Activated CD4-positive, alpha-beta T cell treated with anti-CD3 and anti-CD28 coated beads for 36 hours (primary cell): ENCODE measurements at places on chromosomes 7 and 10. TPM values are rescaled to one million over a fixed set of nuclear protein-coding genes. Genes with fewer than 3 reads are reported as not detected.

DNA sequence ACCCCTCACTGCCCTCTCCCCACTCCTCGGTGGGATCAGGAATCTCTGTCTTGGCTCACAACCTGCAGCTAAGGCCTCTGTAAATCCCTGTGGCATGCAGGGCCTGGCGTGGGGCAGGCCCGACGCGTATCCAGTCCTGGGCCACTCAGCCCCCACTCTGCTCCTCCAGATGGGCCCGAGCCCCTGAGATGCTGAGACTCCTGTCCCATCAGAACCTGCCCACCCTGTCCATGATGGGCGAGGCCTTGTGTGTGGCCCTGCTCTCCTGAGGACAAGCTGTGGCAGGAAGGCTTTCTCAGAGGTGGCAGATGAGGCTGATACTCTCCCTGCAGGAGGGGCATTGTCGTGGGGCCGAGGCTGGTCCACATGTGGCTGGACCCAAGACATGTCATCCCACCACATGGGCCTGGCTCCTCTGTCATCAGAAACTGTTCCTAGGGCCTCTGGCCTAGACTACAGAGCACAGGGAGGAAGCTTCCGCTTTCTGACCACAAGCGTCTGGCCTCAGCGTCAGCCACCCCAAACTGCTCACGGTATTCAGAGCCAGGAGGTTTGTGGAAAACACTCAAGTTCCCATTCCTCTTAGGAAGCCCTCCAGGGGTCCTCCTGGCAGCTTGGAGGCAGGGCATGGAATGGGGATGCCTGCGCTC lies 6.0 kb downstream of the ALOX5 start:
- DNase-seq, result no peak
- H3K27ac ChIP-seq, result no peak overlapping the region
- peaks cover 9% of the 10 kb centered on the region for H3K27me3 ChIP-seq

EBLN1 gene
- total RNA-seq, result not detected

DNA sequence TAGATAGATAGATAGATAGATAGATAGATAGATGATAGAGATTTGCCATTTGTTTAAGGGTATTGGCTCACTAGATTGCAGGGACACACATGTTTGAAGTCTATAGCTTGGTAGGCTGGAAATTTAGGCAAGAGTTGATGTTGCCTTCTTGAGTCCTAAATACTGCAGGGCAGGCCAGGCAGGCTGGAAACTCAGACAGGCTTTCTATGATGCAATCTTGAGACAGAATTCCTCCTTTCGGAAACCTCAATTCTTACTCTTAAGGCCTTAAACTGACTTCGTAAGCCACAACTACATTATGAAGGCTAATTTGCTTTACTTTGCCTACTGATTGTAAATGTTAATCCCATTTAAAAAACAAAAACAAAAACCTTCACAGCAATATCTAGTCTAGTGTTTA lies 322.9 kb upstream of the AKR1E2 start:
- no peak overlapping the region for H3K4me3 ChIP-seq
- no peaks in the 10 kb centered on the region for H3K4me1 ChIP-seq
- no peaks in the 10 kb centered on the region for H3K36me3 ChIP-seq
- no peak overlapping the region for H3K27ac ChIP-seq
- DNase-seq, result no peak

DNA sequence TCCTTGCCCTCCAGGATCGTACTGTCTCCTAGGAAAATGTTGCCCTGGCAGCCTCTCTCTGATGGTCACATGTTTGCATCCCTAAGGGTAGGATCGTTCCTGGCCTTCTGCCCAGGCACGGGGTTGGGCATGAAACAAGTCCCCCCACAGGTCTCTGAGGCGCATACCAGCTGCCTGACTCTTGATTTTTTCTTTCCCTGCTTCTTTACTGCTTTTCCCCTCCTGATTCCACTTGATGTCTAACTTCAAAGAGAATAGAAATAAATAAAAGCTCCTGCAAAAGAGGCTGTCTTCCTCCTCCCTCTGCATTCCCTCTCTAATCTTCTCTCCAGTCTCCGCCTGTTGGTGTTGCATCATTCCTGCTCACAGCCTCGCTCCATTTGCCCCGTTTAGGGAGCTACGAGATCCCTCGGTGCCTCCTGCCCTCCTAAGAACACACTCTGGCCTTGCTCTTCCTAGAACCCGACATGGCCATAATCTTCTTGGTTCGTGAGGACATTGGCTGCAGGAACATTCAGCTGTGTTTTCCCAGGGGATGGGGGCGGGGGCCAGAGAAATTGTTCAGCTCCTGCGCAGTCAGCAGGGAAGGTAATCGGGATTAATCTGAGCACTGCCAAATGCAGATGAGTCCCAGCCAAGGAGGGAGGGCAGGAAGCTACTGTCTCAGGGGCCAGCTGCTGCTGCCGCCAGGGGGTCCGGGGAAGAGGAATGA lies 26.0 kb downstream of the LEP start:
- H3K4me3 ChIP-seq, result no peak overlapping the region
- no peak overlapping the region for H3K27ac ChIP-seq
- no peaks in the 10 kb centered on the region for H3K36me3 ChIP-seq

- no peak overlapping the region for H3K27ac ChIP-seq
- H3K4me3 ChIP-seq, result no peak overlapping the region
- H3K4me1 ChIP-seq, result no peaks in the 10 kb centered on the region
- peaks cover 3% of the 10 kb centered on the region for H3K27me3 ChIP-seq
- no peak for DNase-seq
These were observed 75.2 kb downstream of the UNCX start for GRCh38 chr7:1307828-1308227.
